ENCODE measurements at places on chromosomes 16 and 17.
A peak's percentile ranks its signal among the peaks of the same experiment; 100 is the strongest.

- DNase-seq: no peak
Observed at GRCh38 chr16:47460359-47460710, 528 bp downstream of the ITFG1 start.

DNA sequence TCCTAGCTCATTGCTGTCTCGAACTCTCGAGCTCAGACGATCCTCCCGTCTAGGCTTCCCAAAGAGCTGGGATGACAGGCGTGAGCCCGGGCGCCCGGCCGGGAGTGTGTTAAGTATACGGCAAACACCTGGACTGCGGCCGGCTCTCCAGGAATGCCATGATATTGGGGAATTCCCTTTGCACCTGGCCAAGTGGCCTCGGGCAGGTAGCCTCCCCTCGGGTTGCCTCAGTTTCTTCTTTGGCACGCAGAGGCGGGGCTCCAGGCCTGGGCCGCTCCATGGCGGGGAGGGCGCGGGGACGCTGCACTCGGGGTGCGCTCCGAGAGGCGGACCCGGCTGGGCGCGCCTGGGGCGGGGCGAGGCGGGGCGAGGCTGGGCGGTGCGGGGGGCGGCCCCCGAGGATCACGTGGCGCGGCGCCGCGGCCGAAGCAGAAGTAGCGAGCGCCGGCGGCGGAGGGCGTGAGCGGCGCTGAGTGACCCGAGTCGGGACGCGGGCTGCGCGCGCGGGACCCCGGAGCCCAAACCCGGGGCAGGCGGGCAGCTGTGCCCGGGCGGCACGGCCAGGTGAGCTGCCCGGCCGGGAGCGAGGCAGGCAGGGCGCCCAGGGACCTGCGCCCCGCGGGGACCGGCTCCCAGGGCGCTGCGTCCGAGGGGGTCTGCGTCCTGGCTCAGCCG, at the start of gene PLCG2:
Gene PLCG2 (plus strand): TSS at position 431 of the 675 bp plus-strand sequence. CDS start 6,699 bp downstream, outside the sequence.
- peak; percentile 32 for DNase-seq

GRCh38 chr16:66003201-66003600, 363.3 kb upstream of the CDH5 start:
- DNase-seq: no peak

GRCh38 chr16:19876501-19877059, 8.1 kb downstream of the GPRC5B start:
- no peak for DNase-seq

GRCh38 chr16:57066625-57067024, 25.8 kb upstream of the CPNE2 start:
- DNase-seq: no peak

DNA sequence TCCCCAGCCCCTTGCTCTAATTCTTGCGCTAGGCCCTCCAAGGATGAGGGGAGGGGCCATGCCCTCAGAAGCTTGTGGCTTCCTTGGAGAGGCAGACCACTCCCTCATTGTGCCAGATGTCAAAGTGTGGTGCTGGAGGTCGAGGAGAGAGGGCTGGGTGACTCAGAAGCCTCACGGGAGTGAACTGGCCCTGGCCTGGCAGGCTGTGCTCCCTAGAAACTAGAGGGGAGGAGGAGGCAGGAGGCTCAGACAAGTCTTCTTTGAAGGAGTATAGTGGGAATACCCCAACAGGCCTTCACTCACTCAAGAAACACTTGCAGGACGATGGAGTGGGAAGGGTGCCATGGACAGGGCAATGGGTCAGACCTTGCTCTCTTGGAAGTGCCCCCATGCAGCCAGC, 18.5 kb downstream of the ANKRD40 start:
- DNase-seq: no peak

DNA sequence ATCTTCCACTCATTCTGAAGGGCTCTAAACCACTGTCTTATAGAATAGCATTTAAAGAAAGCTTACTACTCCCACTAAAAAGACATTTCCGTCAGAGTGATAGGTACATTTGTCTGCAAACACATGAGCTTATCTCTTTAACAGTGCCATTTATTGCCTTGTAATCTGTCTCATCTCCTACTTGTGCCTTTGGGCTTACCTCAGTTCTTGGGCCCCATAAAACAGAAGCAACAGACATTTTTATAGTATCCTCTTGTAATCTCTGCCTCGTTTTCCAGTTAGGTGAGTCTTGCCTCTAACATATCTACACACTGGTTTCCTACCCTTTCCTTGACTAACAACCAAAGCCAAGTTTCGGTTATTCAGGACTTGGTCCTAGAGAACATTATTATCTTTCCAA, 681.4 kb upstream of the KIF2B start:
- DNase-seq: no peak

GRCh38 chr17:67375716-67376115, 1.4 kb upstream of the PITPNC1 start:
- DNase-seq: no peak

DNA sequence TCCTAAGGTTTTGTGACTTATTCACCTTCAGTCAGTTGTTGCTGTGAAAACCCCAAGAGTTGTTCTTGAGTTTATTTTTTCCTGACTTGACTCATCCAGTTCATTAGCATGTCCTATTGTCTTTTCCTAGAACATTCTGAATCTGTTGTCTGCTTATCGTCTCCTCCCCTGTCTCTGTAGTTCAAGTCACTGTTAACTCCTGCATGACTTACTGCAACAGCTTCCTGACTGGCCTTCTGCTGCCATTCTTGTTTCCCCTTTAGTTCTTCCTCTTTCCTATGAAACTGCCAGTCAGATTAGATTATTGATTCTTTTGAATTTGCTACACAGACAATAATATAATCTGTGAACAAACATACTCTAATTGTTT, 161.5 kb downstream of the FTO start:
- no peak for DNase-seq

DNA sequence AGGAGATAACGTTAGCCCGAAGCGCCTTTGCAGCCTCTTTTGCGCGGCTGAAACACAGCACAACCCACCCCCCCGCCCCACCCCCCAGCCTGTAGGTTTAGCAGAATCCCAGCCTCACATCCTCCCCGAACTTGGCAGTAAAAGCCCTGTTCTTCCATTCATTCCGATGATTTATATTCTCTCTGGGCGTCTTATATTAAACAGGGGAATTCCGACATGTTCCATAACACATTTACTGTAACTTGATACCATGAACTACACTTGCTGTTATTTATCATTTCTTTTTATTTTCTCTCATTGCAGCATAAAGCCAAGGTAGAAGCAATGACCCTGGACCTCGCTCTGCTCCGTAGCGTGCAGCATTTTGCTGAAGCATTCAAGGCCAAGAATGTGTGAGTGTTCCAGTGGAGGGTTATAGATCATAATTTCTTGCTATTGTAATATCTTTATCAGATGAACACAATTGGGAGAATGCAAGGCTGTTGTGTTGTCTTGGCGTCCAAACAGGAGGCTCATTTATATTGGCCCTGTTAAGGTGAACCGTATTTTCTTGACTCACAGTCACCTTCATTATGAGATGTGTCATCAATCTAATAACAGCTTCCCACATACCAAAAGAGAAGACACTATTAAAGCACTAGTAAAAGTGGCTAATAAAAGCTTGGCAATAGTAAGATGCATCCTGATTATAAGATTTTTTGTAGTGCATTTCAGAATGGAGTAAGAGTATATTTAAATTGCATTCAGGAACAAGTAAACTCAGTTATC, 287.3 kb downstream of the WWOX start:
- DNase-seq: no peak

- no peak for DNase-seq
Observed at GRCh38 chr16:55042556-55043432, 112.1 kb downstream of the IRX5 start.

DNA sequence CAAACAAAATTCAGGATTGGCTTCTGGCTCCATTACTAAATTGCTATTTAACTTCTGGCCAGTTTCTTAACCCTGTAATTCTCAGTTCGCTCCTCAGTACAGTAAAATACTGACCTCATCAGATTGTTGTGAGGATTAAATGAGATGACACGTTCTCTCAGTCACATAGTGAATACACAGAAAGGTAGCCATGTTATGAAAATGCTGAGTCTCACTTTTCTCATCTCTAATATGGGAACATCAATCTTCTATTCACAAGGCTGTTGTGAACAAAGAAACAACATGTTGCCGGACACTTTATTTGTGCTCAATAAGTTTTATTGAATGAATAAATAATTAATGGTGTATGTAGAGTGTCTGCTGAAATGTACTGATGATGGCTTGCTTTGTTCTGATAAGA, 924.5 kb upstream of the GOT2 start:
- no peak for DNase-seq

DNA sequence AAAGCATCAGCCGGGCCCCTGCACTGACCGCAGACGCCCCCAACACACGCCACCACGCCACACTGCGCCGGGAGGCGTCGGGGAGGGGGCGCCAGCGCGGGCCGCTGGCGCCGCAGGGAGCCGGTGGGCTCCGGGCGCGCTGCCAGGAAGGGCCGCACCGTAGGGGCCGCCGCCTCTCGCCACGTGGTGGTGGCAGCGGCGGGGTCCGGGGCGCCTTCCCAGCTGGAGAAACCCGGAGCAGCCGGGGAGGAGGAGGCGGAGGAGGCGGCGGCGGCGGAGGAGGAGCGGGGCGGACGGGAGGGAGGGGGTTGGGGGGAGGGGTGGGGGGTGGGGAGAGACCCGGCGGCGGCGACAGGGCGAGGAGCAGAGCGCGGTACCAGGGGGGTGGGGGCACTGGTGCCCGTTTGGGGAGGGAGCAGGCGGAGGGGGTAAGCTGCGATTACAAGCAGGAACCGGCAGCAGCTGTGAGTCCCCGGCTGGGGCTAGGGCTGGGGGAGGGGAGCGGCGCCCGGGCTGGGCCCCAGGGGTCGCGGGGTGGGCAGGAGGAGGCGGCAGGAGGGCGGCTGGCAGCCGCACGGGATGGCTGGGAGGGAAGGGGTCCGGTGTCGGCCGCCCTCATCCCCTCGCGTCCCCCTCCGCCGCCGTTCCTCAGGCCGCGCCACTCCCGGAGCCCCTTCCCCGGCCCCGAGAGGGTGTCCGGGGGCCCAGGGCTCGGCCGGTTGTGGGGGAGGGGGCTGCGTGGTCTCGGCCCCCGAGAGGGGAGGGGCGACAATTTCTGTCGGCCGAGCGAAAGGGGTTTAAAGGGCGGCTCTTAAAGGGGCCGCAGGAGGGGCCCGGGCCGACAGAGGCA, at the start of gene TBKBP1:
Gene TBKBP1 (plus strand): TSS at position 431 of the 850 bp plus-strand sequence. CDS start 1,952 bp downstream, outside the sequence.
- DNase-seq: no peak

- no peak for DNase-seq
Observed at GRCh38 chr17:74827800-74828199, 31.9 kb downstream of the GRIN2C start.

DNA sequence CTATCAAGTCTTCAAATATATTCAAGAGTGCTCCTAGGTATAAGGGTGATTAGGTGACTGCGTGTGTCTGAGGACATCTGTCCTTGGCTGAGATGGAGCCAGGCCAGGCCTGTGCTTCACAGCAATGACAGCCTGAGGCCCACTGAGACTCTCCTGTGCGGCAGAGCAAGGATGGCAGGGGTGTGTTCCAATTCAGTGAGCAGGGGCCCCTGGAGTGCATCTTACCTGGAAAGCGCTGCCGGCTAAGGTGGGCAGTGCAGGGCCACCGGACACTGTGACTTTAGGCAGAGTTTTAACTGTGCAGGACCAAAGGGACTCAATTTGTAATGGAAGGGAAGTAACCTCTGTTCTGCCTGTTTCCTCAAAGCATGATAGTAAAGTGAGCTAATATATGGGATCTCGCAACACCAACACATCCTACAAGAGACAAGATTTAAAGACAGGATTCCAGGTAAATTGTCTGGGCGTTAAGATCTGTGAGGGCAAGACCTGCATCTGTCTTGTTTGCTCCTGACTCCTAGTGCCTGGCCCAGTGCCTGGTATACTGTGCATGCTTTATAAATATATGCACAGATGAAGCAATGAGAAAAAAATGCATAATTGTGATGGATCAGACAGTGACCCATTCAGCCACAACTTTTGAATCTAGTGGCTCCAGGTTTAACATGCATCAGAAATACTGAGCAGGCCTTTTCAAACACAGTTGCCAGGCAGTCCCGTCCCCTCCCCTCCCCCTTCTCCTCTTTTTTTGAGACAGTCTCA, 86.7 kb downstream of the MRC2 start:
- no peak for DNase-seq

DNA sequence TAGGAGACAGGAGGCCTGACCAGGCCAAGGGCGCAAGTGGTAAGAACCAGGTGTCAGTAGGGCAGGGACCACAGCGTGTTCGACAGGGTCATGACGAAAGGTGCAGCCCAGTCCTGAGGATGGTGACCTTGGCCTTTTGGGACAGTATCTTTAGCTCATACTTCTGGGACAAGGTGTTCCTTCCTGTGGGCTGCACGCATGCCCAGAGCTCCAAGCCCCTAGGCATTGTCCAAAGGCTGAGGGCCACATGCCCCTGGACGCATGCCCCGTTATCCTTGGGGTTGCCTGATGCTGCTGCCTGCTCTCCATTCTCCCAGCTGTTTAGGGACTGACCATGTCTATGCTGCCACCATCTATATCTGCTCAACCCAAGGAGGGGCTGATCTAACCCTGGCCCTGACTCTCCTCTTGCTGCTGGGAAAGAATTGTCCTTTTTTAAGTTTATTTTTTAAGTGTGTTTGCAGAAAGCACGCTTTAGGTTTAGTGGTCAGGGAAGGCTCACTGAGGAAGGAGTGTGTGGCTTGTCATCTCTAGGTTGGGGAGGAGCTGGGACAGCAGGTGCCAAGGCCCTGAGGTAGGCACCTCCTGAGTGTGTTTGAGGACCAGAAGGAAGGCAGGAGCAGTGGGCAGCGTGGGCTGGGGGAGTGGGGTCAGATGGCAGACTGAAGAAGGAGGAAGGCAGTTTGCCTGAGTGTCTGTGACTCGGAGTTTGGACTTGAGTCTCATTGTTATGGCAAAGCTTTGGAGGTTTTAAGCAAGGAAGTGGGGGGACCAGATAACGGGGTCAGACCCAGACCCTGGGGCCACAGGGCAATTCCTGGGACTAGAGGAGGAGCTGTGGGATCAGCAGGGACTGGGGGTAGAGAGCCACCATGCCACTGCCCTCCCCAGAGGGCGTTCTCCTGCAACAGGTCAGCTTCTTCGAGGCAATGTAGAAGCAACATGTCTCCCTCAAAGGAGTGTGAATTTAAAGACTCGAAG, 15.1 kb upstream of the CBX4 start:
- DNase-seq: no peak

Data from hippocampal formation (tissue), 2 donors.